ENCODE measurements at places on chromosomes 1 and 21.
A peak's percentile ranks its signal among the peaks of the same experiment; 100 is the strongest.

- no peak for ATAC-seq
Observed at GRCh38 chr1:94982398-94982797, 55.5 kb upstream of the CNN3 start.

DNA sequence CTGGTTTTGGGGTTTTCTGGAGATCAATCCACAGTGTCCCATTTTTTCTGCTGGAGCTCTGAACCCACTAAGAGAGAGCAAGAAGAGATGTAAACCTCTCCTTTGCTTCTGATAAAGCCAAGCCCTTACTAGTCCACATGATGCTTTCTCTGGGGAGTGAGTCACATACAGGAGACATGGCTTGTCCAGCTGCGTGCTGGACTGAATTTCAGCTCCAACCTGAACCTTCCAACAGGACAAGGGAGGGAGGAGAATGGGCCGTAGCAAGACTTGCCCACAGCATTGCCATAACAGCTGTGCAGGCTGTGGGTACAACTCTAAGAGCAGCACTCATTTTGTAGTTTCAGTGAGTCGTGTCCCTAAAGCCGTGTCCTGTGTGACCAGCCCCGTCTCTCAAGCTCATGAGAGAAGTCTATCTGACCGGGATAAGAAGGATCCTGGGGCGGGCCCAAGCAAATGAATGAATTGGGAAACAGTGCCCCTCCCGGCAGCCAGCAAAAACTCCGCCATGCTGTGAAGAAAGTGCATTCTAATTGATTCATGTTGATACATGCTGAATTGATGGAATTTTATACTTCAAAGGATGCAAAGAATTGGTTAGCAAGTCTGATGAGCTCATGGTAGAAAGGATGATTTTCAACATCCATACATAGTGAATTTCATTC is 195.2 kb downstream of the GABPA start:
- peak; percentile 49 for ATAC-seq

DNA sequence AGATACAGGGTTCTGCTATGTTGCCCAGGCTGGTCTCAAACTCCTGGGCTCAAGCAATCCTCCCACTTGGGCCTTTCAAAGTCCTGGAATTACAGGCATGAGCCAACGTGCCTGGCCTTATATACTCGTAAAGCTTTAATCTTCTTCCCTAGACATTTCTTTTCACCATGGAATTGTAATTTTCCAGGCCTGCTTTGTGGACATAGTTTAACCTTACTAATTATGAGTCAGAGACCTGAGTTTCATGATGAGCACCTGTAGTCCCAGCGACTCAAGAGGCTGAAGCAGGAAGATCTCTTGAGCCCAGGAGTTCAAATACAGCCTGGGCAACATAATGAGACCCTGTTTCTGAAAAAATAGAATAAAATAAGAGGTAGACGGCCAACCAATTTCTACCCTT is 12.3 kb downstream of the PATJ start:
- ATAC-seq: peak; percentile 90

DNA sequence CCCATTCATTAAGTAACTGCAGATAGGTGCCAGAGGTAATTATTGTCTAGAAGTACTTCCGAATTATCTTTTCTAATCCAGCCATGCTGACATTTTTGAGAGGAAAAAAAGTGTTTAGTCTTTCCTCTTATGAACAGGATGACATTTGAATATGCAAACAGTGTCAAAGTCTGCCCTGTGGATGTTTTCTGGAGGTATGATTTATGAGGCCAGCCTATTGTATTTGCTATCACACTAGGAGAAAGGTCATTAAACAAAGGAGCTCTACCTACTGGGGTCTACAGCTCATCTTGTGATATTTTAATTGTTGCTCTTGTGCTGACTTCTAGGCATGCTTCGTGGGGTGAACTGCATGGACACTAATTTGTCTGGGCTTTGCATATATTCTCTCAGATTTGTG is 559.7 kb upstream of the CAMK1G start:
- ATAC-seq: no peak

GRCh38 chr1:61184040-61184713 is 101.8 kb downstream of the NFIA start:
- ATAC-seq: peak; percentile 95

DNA sequence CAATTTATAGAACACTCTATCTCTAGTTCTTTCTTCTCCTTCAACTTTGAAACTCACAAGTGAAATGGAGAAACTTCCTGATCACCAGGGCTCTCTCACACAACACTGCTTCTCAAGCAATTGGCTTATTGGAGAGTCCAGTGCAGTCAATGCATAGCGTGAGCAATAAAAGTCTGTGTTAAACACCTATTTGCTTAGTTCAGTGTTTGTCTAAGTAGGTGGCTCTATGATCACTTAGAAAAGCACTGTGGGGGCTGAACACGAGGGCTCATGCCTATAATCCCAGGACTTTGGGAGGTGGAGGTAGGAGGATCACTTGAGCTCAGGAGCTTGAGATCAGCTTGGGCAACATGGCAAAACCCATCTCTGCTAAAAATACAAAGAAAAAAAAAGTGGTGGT is 12.2 kb downstream of the CTSS start:
- ATAC-seq: no peak

GRCh38 chr1:91752324-91752723 is 133.6 kb downstream of the TGFBR3 start:
- ATAC-seq: no peak

DNA sequence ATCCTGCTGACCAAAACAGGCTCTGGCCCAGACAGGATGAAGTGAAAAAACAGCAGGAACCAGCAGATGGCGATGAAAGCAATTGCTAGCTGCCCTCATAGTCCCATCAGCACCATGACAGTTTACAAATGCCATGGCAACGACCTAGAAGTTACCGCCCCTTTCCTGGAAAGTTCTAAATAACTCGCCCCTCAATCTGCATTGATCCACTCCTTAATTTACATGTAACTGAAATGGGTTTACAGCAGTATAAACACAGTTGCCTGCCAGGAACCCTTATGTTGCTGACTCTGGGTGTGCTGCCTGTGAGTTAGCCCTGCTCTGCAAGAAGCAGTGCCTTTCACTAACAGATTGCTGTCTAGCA is 65.5 kb upstream of the CR1L start:
- ATAC-seq: peak; percentile 58

DNA sequence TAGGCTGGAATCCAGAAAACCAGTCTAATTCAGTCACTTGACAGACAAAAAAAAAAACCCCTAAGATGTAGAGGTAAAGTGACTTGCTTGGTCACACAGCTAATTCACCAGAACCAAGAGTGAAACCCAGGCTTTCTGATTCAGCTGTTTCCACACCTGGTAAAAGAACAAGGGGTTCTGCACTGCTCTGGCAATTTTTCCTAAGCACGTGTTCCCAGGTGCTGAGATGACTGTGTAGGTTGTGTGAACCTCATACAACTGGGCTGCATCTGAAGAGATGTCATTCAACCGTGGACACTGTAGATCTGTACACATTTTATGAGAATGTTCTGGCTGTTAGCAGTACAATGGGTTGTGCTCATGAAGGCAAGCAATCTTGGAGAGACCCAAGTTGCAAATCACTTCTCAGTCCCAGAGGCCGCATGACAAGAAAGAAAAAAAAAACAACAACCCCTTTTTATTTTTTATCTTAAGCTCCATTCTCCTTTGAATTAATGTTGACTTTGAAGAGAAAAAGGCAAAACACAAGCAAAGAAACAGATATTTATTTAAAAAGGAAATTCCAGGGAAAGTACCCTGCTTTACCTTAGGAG is 95.4 kb downstream of the INTS7 start:
- ATAC-seq: no peak

- no peak for ATAC-seq
Observed at GRCh38 chr1:42431514-42431913, 24.3 kb downstream of the ZMYND12 start.

DNA sequence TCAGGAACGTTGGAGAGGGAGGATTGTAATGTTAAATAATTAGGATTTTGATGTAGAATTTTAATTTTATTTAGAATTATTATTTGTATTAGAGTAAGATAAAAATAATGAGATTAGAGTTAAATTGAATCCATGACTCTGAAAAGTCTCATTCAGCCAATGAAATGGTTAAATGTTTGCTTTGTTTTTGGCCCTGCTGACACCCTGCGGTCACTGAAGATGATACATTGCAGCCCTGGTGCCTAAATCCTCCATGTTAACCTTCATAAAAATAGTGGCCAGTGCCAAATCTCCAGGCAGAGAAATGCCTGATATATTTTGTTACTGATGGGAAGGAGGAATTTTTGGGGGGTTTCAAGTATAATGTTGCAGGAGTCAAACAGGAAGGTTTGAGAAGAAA is 27.3 kb upstream of the RLF start:
- ATAC-seq: no peak

DNA sequence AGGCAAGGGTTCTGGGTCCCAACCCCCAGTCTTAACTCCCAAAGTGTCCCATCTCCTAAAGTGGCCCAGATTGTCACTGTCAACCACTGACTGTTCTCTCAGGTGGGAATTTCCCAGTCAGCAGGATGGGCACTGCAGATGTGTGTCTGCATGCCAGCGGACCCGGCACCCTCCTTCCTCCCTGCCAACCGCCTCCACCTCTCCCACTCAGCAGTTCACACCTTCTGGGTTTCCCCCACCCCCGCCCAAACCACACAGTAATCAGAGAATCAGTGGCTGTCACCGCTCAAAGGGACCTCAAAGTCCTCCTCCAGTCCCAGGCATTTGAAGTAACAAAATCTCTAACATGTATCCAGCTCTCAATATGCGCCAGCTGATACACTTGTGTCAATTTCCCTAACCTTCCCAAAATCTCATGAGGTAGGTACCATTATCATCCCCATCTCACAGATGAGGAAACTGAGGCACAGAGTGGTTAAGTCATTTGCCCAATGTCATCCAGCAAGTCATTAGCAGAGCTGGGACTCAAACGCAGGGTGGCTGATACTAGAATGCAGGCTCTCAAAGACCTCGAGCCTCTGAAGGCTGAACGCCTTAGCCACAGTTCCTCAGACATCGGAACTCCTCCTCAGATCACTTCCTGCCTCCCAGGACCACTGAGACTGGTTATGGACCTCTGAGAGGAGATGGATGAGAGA is 4.8 kb downstream of the RUNX3 start:
- no peak for ATAC-seq

DNA sequence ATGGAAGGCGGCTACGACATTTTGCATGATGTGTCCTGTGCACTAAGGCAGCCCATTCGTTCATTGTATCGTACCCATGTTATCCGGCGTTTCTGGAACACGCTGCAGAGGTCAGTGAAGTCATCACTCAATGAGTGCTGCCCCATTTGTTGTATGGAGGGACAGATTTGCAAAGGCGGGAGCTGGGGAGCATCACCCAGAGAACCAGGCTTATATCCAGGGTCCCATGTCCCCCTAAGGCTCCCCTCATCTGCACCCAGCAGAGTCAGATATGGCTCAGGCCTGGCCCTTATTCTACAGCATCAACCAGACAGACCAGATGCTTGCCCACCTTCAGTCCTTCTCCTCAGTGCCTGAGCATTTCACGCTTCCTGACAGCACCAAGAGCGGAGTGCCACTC is 31.2 kb downstream of the SZT2 start:
- ATAC-seq: no peak

- no peak for ATAC-seq
Observed at GRCh38 chr1:22579541-22580155, 16.4 kb downstream of the EPHA8 start.

- ATAC-seq: no peak
Observed at GRCh38 chr1:194013561-194013960, 827.1 kb upstream of the B3GALT2 start.

GRCh38 chr1:90990779-90991178 is 31.1 kb downstream of the ZNF644 start:
- no peak for ATAC-seq

All from esophagus mucosa (tissue), 1 donor.